ENCODE measurements at places on chromosomes 5 and 9.

DNA sequence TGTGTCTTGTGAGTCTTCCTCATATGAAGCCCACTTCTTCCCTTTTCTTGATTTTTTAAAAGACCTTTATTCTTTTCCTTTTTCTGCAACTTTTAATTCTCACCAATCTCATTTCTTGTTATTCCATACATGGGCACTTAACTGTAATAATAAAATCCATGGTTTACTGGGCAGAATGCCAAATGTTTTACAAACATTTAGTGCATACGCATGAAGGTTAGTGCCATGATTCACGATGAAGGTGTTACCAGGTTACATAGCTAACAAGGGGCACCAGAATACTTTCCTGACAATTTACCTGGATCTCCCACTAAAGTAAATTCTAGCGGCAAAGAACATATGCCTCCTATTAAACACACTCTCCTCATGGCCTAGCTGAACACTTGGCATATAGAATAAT, 28.5 kb downstream of the MAN2A1 start:
- no peak for DNase-seq

GRCh38 chr9:129365196-129365595, 187.1 kb upstream of the IER5L start:
- DNase-seq = no peak

DNA sequence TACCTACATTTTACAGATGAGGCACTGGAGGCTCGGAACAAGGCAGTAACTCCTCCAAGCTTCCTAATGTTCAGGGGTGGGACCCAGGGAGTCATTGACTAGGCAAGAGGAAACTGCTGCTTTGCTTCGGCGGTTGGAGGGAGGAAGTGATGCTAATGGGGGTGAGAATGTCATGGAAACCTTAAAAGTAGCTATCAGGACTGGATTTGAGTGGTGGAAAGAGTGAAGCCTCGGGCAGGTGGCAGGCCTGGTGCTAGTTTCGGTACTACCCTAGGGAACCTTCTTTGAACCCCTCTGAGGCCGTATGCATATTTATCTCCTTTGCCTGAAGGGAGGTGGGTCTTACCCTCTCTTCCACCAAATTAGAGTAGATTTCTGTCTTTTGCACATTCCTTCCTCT, 1.6 kb downstream of the BSPRY start:
- no peak for DNase-seq

- DNase-seq = no peak
Measured at GRCh38 chr5:120207129-120207528, 257.0 kb upstream of the PRR16 start.

All from non-pigmented ciliary epithelial cell (primary cell).